ENCODE measurements at places on chromosomes 5 and 9. TPM values are rescaled to one million over a fixed set of nuclear protein-coding genes. Genes with fewer than 3 reads are reported as not detected.

GRCh38 chr9:91148306-91148705, 213.4 kb downstream of the AUH start:
- H3K4me3 ChIP-seq, result peak overlapping the region; percentile 60
- H3K4me1 ChIP-seq, result peaks cover 76% of the 10 kb centered on the region
- H3K27ac ChIP-seq, result peak overlapping the region; percentile 94
- H3K36me3 ChIP-seq, result peaks cover 46% of the 10 kb centered on the region

- peaks cover 2% of the 10 kb centered on the region for H3K4me1 ChIP-seq
- no peak for DNase-seq
- H3K27ac ChIP-seq, result no peak overlapping the region
- H3K27me3 ChIP-seq, result peaks cover 2% of the 10 kb centered on the region
- H3K4me3 ChIP-seq, result no peak overlapping the region
- H3K36me3 ChIP-seq, result no peaks in the 10 kb centered on the region
Measured at GRCh38 chr9:35397216-35397698, 92.7 kb upstream of the RUSC2 start.

- H3K36me3 ChIP-seq, result no peaks in the 10 kb centered on the region
- H3K27ac ChIP-seq, result no peak overlapping the region
- no peaks in the 10 kb centered on the region for H3K27me3 ChIP-seq
- no peak for DNase-seq
- H3K4me3 ChIP-seq, result no peak overlapping the region
- H3K4me1 ChIP-seq, result no peaks in the 10 kb centered on the region
Measured at GRCh38 chr9:93252116-93252780, 68.3 kb downstream of the WNK2 start.

- no peaks in the 10 kb centered on the region for H3K4me1 ChIP-seq
- H3K36me3 ChIP-seq, result peaks cover 17% of the 10 kb centered on the region
- DNase-seq, result no peak
- no peaks in the 10 kb centered on the region for H3K27me3 ChIP-seq
- no peak overlapping the region for H3K27ac ChIP-seq
Measured at GRCh38 chr5:642481-642880, 30.3 kb downstream of the CEP72 start.

The CDH9 gene
- total RNA-seq, result not detected

DNA sequence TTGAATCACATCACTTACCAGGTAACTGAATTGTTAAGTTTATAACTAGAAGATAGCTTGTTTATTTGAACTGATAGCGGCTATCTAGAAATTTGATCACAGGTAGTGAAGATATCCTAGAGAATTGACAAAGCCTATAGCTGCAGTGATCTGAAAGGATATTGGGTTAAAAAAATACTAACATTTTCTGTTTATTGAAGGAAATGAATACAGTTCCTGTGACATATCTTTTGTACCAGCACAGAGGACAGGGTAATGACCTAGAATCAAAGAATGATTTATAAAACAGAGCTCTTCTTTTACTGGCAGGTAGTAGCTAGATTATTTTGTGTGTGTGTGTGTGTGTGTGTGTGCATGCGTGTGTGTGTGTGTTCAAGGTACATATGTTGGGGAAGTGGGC, 94.8 kb downstream of the RAB3C start:
- H3K4me3 ChIP-seq, result no peak overlapping the region
- DNase-seq, result no peak
- H3K27ac ChIP-seq, result no peak overlapping the region
- no peaks in the 10 kb centered on the region for H3K27me3 ChIP-seq
- H3K4me1 ChIP-seq, result no peaks in the 10 kb centered on the region

GRCh38 chr9:106127776-106128175, 433.4 kb downstream of the TMEM38B start:
- no peaks in the 10 kb centered on the region for H3K27me3 ChIP-seq
- no peak overlapping the region for H3K4me3 ChIP-seq
- no peak overlapping the region for H3K27ac ChIP-seq
- no peaks in the 10 kb centered on the region for H3K4me1 ChIP-seq

GRCh38 chr9:124621371-124622328, 114.5 kb upstream of the NR5A1 start:
- DNase-seq, result no peak
- peaks cover 5% of the 10 kb centered on the region for H3K27me3 ChIP-seq
- no peak overlapping the region for H3K27ac ChIP-seq
- H3K4me1 ChIP-seq, result no peaks in the 10 kb centered on the region

The TMOD1 gene
- 0.47 TPM for total RNA-seq

- H3K27me3 ChIP-seq, result peaks cover 2% of the 10 kb centered on the region
- H3K36me3 ChIP-seq, result no peaks in the 10 kb centered on the region
- DNase-seq, result no peak
- no peak overlapping the region for H3K4me3 ChIP-seq
Measured at GRCh38 chr5:95708876-95709275, 22.3 kb upstream of the RHOBTB3 start.

GRCh38 chr5:79738349-79738748, 48.7 kb downstream of the CMYA5 start:
- no peak for DNase-seq
- no peaks in the 10 kb centered on the region for H3K36me3 ChIP-seq
- H3K27me3 ChIP-seq, result peaks cover 33% of the 10 kb centered on the region
- peaks cover 37% of the 10 kb centered on the region for H3K4me1 ChIP-seq

GRCh38 chr9:18662320-18662719, 188.4 kb downstream of the ADAMTSL1 start:
- H3K36me3 ChIP-seq, result no peaks in the 10 kb centered on the region
- H3K4me1 ChIP-seq, result no peaks in the 10 kb centered on the region
- H3K27ac ChIP-seq, result no peak overlapping the region
- H3K27me3 ChIP-seq, result peaks cover 3% of the 10 kb centered on the region
- no peak overlapping the region for H3K4me3 ChIP-seq

DNA sequence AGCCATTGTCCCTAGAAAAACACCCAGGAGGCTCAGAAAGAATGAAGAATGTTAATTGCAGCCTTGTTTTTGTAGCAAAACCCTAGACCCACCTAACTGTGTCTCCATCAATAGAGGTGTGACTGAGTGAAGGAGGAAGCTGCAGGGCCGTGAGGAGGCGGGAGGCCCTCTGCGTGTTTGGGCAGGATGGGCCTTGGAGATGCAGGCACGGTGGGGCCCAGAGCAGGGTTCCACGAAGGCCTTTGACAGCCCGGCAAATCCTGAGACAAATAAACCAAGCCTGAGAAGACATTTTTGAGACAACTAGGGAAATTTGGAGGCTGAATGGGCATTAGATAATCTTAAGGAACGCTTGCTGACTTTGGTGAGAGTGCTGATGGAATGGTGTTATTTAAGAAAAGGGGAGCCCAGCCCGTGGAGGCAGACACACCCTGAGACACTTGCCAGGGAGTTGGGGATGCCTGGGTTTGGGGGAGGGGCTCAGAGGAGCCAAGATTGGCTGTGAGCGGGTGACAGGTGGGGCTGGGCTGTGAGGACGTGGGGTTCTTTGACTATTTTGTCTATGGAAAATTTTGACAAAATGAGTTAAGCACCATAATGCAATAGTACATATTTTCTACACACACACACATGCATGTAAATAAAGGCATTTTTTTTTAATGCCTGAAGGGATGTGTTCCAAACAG, 48.8 kb downstream of the BARX1 start:
- H3K27ac ChIP-seq, result no peak overlapping the region
- no peak for DNase-seq
- no peak overlapping the region for H3K4me3 ChIP-seq
- no peaks in the 10 kb centered on the region for H3K36me3 ChIP-seq
- no peaks in the 10 kb centered on the region for H3K4me1 ChIP-seq

- H3K36me3 ChIP-seq, result no peaks in the 10 kb centered on the region
- no peak for DNase-seq
- no peak overlapping the region for H3K4me3 ChIP-seq
- no peaks in the 10 kb centered on the region for H3K27me3 ChIP-seq
- peaks cover 2% of the 10 kb centered on the region for H3K4me1 ChIP-seq
Measured at GRCh38 chr5:100165309-100165708, 369.9 kb upstream of the FAM174A start.

DNA sequence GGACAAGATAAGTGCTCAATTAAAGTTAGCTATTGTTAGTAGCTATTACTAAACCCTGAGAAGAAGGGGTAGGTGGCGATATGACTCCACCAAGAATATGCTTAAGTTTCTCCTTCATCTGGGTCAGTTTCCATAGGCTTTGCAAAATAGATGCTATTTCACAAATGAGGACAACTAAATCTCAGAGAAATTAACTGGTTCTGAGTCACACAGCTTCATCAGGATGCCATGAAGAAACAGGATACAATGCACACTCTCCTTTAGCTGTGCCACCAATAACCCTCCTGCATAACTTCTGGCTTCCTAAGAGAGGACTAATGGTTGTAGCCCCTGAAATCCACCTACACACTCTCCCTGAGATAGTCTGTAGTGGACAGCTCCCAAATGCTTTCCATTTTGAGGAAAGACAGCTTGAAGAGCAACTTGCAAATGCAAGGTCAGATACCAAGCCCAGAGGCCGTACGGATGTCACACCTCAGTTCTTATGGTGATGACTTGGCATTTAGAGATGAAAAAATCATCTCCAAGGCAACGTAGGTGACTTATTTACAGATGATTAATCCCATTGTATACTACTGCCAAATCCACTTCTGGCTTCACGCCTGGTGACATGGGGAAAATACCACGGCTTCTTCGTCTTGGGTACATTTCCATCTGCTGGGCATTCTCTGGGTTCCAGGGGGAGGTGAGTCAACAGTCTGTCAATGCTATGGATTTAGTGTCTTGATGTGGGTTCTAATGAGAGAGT, 251.4 kb upstream of the IL12B start:
- peaks cover 5% of the 10 kb centered on the region for H3K27me3 ChIP-seq
- H3K36me3 ChIP-seq, result no peaks in the 10 kb centered on the region
- H3K4me3 ChIP-seq, result no peak overlapping the region
- DNase-seq, result no peak
- no peak overlapping the region for H3K27ac ChIP-seq

DNA sequence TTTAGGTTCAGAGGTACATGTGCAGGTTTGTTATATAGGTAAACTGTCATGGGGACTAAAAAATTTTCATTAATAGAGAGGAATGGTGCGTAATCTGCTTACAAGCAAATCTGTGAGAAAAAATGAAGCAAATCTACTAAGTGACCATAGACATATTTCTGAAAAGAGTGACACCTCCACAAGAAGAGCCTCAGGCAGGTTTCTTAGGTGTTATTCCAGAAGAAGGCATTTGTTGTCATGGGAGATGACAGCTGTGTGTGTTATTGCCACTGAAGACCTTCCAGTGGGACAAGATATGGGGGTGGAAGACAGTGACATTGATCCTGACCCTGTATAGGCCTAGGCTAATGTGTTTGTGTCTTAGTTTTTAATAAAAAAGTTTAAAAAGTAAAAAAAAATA, 68.8 kb upstream of the PANK3 start:
- H3K36me3 ChIP-seq, result no peaks in the 10 kb centered on the region
- no peak overlapping the region for H3K4me3 ChIP-seq
- no peak overlapping the region for H3K27ac ChIP-seq
- no peaks in the 10 kb centered on the region for H3K4me1 ChIP-seq

GRCh38 chr9:20117986-20118385, 329.1 kb upstream of the SLC24A2 start:
- DNase-seq, result no peak
- no peak overlapping the region for H3K4me3 ChIP-seq
- no peaks in the 10 kb centered on the region for H3K36me3 ChIP-seq

GRCh38 chr5:136031711-136032110, 2.9 kb downstream of the TGFBI start:
- DNase-seq, result no peak
- no peak overlapping the region for H3K27ac ChIP-seq
- no peaks in the 10 kb centered on the region for H3K36me3 ChIP-seq
- H3K4me3 ChIP-seq, result no peak overlapping the region
- peaks cover 27% of the 10 kb centered on the region for H3K27me3 ChIP-seq
- peaks cover 7% of the 10 kb centered on the region for H3K4me1 ChIP-seq

The PCDHA6 gene
- total RNA-seq, result not detected

GRCh38 chr9:117114768-117115167, 300.1 kb downstream of the ASTN2 start:
- H3K27me3 ChIP-seq, result no peaks in the 10 kb centered on the region
- no peak overlapping the region for H3K4me3 ChIP-seq
- DNase-seq, result no peak
- H3K27ac ChIP-seq, result no peak overlapping the region

GRCh38 chr5:124523897-124524296, 222.5 kb downstream of the ZNF608 start:
- no peaks in the 10 kb centered on the region for H3K4me1 ChIP-seq
- no peak overlapping the region for H3K27ac ChIP-seq
- H3K27me3 ChIP-seq, result no peaks in the 10 kb centered on the region
- H3K36me3 ChIP-seq, result no peaks in the 10 kb centered on the region
- no peak overlapping the region for H3K4me3 ChIP-seq

- H3K4me3 ChIP-seq, result no peak overlapping the region
- H3K4me1 ChIP-seq, result peaks cover 42% of the 10 kb centered on the region
- no peaks in the 10 kb centered on the region for H3K27me3 ChIP-seq
Measured at GRCh38 chr9:136239983-136240330, 5.7 kb downstream of the QSOX2 start.

GRCh38 chr5:150394131-150394530, 18.6 kb downstream of the CD74 start:
- H3K4me1 ChIP-seq, result no peaks in the 10 kb centered on the region
- H3K4me3 ChIP-seq, result no peak overlapping the region
- H3K27ac ChIP-seq, result peak overlapping the region; percentile 16
- peaks cover 44% of the 10 kb centered on the region for H3K36me3 ChIP-seq
- no peaks in the 10 kb centered on the region for H3K27me3 ChIP-seq
- DNase-seq, result peak; percentile 13

The ASPN gene
- total RNA-seq, result not detected

DNA sequence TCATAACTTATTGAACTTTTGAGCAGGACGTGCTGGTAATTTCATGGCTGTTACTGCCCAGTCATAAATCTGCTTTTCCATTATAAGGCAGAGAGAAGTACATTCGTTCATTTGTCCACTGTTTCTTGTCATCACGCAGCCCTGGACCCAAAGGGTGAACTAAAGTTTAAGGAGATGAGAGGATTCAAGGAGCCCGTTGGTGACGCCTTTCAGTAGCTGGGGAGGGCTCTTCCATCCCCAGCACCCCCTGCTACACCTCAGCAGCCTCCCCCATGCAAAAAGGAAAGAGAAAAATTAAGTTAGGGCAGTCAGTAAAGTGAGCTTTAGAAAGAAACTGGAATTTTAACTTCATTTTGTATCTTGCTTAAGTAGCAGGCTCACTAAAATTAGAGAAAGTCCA, 2.9 kb downstream of the FOXE1 start:
- H3K36me3 ChIP-seq, result peaks cover 2% of the 10 kb centered on the region
- H3K4me1 ChIP-seq, result peaks cover 22% of the 10 kb centered on the region
- H3K27ac ChIP-seq, result no peak overlapping the region
- DNase-seq, result no peak
- H3K27me3 ChIP-seq, result peaks cover 72% of the 10 kb centered on the region

GRCh38 chr5:148205044-148205806, 2.4 kb downstream of the SPINK6 start:
- no peak overlapping the region for H3K4me3 ChIP-seq
- H3K27me3 ChIP-seq, result peaks cover 9% of the 10 kb centered on the region
- H3K4me1 ChIP-seq, result no peaks in the 10 kb centered on the region

DNA sequence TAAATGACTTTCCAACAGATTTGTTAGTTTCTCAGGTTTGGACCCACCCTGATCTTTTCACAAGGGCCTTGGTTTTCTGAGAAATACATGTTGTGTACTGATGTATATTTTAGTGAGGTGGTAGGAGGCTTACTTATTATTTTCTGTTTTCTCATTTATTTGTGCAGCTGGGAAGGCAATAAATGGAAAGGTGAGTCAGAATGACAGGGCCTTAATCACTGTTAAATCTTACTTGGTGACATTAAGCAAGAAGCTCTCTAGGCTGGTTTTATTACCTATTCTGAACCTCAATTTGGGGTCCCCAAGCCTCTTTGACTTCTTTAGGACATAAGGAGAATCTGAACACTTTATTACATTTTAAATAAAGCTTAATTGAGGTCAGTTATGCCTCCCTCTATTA, 214.0 kb upstream of the DAB2 start:
- H3K4me3 ChIP-seq, result no peak overlapping the region
- no peaks in the 10 kb centered on the region for H3K36me3 ChIP-seq
- no peak overlapping the region for H3K27ac ChIP-seq

GRCh38 chr9:133701321-133701980, 36.7 kb downstream of the SARDH start:
- peak overlapping the region; percentile 90 for H3K27ac ChIP-seq
- peak; percentile 71 for DNase-seq
- H3K4me1 ChIP-seq, result peaks cover 45% of the 10 kb centered on the region
- H3K4me3 ChIP-seq, result peak overlapping the region; percentile 84
- H3K36me3 ChIP-seq, result peaks cover 4% of the 10 kb centered on the region
- no peaks in the 10 kb centered on the region for H3K27me3 ChIP-seq

Data from activated CD8-positive, alpha-beta T cell treated with anti-CD3 and anti-CD28 coated beads for 36 hours (primary cell).